ENCODE measurements at places on chromosomes 6 and 20.
A peak's percentile ranks its signal among the peaks of the same experiment; 100 is the strongest.

DNA sequence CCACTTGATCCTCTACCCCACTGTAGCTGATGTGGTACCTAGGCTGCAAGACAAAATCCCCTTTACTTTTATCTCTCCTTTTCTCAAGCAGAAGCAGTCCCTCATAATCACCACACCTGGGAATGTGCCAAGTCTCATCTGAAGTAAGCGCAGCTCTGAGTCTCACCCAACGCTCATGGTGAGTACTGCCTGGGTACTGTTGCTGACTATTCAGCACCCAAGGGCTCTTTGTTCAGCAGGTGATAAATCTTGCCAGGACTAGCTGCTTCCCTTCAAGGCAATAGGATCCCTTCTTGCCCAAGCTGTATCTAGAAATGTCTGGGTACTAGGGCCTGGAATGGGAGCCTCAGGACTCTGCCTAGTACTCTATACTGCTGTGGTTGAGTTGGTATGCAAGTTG is 70.9 kb downstream of the GCLC start:
- DNase-seq = no peak

DNA sequence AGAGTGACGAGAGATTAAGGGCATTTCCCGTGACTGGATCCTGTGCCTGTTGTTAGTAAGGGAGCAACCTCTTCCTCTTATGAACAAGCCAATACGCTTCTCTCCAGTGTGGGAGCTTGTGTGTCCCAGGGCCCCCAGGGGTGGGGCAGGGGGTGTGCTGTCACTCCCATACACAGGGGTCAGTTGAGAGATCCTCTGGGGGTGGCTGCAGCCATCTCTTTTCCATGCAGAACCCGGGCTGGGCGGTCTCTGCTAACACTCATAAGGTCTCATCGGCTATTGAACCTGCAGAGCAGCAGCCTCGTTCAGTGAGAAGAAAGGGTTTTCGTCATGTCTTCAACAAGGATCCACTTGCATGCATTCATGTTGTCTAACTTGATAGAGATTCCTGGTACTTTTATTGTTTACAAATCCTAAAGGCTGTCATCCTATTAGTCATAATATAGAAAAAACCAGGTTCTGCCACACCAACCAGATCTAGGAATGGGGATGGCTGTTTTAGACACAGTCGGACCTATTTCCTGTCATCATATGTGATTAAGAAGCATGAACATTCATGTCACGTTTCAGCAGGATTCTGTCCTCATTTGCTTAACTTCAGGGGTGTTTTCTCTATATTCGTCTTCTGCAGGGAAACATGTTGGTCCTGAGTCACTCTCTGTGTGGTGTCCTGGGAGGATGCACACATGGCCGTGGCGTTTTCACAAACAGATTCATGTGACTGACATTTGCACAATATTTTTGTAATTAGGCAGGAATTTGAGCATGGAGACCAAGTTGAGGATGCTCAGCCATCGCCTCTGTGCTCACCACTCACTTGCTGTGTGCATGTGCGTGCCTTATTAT is 13.3 kb upstream of the THBS2 start:
- DNase-seq = no peak

DNA sequence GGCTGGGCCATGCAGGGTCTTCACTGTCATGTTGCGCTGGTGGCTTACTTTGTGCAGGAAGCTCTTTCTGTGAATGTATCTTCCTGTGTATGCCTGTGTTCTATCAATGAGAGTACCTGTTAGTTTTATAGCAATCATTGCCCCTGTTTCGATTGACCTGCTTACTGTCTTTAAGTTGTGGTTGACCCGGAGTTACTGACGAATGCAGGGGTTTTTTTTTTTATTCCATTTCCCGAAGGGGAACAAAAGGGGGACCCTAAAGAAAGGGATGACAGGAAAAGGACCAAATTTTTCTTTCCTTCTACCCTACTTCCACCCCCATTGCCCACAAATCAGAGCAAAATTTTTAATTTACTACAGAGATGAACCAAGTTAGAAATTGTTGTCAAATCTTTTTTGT is at the start of gene IL17F:
Gene IL17F (minus strand): TSS at position 101 of the 400 bp plus-strand sequence. CDS start 71 bp downstream, at position 30.
- DNase-seq = no peak

- DNase-seq = no peak
Measured at GRCh38 chr6:163900570-163900969, 486.1 kb downstream of the QKI start.

- no peak for DNase-seq
Measured at GRCh38 chr20:49132995-49133478, 55.1 kb downstream of the STAU1 start.

GRCh38 chr20:32621891-32622584 is 36.9 kb upstream of the NOL4L start:
- no peak for DNase-seq

DNA sequence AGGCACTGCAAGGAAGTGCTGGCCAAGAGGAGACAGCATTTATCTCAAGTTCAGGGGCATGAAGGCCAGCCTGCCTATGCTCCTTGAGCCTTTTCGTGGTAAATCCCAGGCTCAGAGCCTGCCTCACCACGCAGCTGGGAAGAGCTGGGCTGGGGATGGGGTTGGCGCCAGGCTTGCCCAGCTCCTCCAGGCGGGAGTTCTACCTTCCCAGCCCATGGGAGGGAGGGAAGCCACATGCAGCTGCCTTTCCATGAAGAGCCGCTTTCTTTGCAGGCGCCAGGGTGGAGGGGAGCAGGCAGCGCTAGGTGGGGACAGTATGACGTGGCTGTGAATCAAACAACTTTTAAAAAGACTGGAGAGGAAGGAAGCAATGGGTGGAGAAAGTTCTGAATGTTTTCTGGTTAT is 19.5 kb upstream of the SIRT5 start:
- no peak for DNase-seq

- DNase-seq = no peak
Measured at GRCh38 chr6:97110626-97111025, 172.4 kb downstream of the MMS22L start.

DNA sequence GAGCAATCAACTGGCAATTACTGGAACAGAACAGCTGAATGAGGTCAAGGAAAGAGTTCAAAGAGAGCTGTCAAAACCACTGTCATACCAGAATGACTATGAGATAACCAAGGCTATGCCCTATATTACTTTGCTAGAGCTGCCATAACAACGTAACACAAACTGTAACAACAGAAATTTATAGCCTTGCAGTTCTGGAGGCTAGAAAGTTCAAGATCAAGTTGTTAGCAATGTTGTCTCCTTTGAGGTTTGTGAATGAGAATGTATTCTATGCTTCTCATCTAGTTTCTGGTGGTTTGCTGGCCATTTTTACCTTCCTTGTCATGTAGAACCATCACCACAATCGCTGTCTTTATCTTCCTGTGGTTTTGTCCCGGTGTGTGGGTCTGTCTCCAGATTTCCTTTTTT is 1323.0 kb upstream of the GJE1 start:
- no peak for DNase-seq

DNA sequence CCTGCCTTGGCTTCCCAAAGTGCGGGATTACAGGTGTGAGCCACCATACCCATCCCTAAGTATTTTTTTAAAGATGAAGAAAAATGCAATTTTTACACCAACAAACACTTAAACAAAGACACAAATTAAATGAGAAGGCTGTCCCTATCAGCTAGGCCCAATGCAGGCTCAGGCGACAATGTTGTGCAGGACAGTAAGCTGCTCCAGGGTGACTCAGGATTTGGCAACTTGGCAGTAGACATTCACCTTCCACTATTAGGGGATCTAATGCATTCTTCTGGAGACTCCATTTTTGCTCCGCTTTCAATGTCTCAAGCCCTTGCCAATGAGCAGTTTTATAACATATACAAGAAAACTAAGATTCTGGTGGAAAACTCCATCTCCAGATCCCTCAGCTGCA is 19.7 kb downstream of the NDRG3 start:
- DNase-seq = no peak

DNA sequence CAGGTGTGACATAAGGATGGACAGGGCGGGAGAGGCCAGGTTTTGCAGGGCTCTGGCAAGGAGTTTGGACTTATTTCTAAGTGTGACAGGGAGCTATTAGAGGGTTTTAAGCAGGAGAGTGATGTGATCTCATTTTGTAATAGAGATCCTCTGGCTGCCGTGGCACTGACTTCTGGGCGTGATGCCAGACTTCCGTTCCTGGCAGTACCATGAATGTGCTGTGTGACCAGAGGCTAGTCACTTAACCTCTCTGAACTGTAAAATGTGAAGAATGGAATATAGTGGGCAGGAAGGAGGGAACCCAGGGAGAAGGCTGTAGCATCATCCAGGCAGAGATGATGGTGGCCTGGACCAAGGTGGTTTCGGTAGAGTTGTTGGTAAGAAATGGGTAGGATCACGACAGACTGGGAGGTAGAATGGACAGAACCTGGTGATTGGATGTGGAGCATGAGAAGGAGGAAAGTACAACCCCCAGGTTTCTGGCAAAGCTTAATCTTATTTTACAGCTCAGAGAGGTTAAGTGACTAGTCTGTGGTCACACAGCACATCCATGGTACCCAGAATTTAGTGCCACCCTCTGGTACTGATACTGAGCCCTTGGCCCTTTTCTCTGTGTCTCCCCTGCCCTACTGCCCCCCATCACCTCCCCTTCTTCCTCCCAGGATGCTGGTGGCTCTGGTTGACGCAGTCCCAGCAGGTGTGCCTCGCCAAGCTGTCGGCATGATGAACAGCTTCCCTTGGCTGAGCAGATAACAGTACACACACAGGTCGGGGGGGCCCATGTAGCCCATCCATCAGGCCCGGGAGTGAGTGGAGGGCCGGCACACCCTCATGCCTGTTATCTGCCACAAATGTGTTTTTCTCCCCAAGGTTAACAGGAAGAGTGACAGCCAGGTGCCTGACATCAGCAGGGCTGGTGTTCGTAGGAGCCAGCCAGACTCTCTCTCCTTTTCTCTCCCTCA is 52.9 kb upstream of the CTNNBL1 start:
- no peak for DNase-seq

DNA sequence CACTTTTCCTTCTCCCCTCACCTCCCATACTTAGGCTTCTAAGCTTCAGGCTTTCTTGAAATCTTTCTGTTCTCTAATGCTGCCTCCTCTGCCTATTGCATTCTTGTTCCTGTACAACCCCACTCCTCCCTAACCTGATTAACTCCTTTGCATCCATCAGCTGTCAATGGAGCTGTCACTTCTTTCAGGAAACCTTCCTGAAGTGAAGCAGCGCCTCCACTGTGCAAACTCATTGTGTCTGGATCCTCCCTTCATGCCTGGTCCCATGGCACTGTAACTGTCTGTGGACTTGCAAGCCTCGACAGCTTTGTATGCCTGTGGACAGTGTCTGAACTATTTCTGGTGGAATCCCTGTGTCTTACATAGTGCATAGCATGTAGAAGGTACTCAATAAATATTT is 185.0 kb downstream of the HS3ST5 start:
- no peak for DNase-seq

GRCh38 chr6:8941577-8941976 is 506.2 kb upstream of the SLC35B3 start:
- DNase-seq = no peak

- DNase-seq = no peak
Measured at GRCh38 chr6:140572129-140572528, 1197.7 kb upstream of the CITED2 start.

DNA sequence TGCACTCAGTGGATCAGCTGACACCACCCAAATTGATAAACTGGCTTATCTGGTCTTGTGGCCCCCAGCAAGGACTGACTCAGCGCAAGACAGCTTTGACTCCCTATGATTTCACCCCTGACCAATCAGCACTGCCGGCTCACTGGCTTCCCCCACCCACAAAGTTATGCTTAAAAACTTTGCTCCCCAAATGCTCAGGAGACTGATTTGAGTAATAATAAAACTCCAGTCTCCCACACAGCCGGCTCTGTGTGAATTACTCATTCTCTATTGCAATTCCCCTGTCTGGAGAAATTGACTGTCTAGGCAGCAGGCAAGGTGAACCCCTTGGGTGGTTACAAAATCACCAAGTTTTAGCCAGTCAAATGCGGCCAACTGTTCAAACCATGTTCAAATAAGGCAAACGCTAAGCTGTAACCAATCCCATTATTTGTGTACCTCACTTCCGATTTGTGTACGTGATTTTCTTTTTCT is 32.5 kb downstream of the SLC22A2 start:
- peak; percentile 47 for DNase-seq

- DNase-seq = no peak
Measured at GRCh38 chr6:74268815-74269599, 573.0 kb downstream of the CD109 start.

- no peak for DNase-seq
Measured at GRCh38 chr20:33909331-33909921, 84.3 kb upstream of the RALY start.

DNA sequence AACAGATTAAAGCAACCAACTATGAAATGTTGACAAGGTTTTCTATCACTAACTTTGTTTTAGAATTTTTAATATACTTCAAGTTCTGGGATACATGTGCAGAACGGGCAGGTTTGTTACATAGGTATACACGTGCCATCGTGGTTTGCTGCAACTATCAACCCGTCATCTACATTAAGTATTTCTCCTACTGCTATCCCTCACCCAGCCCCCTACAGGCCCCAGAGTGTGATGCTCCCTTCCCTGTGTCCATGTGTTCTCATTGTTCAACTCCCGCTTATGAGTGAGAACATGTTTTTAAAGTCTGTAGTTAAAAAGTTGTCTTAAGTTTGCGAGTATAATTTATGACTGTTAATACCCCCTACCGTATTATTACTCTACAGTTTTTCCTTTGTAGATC is 844.3 kb upstream of the MANEA start:
- no peak for DNase-seq

DNA sequence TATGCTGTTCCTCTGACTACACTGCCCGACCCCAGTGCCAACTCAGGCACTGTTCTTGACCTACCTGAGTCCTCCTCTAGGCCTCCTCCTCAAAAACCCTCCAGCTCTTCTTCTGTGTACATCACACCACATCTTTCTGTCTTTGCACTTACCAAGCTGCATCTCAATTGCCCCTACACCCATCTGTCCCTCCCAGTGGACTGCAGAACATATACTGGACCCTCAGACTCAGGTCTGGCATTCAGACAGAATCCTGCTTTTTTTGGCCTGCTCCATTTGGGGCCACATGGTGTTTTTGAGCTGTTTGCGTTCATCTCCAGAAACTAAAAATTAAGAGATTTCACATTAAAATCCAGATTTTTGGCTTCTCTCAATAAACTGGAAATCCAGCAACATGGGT is 23.2 kb upstream of the YWHAB start:
- no peak for DNase-seq

DNA sequence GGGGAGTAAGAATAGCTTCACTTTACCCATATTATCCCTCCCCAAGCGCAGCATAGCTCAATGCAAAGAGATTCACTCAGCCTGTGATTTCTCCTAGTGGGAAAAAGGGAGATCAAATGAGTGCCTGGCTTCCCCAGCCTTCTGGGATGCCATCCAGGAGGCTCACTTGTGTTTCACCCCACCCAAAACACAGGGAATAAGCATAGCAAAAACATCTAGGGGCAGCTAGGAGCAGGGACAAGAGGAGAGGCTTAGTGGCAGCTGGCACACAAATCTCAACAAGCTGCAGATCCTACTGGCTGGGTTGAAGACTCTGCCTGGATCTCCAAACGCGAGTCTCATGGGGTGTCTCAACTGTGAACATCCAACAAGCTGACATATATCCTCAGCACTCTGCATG is 715.8 kb downstream of the RNF144B start:
- DNase-seq = no peak

Measured in stimulated activated CD4-positive, alpha-beta T cell treated with anti-CD3 and anti-CD28 coated beads, Interleukin-12 subunit alpha, Interleukin-12 subunit beta, amount 100 ng/mL, for 24 hours (primary cell).